ENCODE measurements at places on chromosomes 12 and 14.
A peak's percentile ranks its signal among the peaks of the same experiment; 100 is the strongest.

- no peak for DNase-seq
Measured at GRCh38 chr12:106118-106591, 39.6 kb downstream of the IQSEC3 start.

DNA sequence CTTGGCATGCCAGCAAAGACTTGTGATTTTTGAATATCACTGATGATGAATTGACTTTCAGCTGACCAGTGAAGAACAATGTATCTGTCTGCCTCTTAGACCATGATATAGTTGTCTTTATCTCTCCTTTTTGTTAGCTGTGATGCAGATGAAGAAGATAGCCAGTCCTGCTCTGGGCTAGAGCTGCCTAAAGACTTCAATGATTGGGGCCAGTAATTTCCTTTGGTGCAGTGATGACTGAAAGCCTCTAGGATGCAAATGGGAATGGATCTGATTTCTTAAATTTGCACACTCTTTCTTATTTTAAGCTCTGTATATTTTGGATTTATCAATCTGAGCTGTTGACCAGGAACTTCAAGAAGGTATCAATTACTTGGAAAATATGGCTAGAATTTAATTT lies at the start of gene TAS2R9:
TSS of gene TAS2R9 (minus strand) at position 101 of the 400 bp plus-strand sequence. CDS start at position 8, 93 bp downstream.
- no peak for DNase-seq

DNA sequence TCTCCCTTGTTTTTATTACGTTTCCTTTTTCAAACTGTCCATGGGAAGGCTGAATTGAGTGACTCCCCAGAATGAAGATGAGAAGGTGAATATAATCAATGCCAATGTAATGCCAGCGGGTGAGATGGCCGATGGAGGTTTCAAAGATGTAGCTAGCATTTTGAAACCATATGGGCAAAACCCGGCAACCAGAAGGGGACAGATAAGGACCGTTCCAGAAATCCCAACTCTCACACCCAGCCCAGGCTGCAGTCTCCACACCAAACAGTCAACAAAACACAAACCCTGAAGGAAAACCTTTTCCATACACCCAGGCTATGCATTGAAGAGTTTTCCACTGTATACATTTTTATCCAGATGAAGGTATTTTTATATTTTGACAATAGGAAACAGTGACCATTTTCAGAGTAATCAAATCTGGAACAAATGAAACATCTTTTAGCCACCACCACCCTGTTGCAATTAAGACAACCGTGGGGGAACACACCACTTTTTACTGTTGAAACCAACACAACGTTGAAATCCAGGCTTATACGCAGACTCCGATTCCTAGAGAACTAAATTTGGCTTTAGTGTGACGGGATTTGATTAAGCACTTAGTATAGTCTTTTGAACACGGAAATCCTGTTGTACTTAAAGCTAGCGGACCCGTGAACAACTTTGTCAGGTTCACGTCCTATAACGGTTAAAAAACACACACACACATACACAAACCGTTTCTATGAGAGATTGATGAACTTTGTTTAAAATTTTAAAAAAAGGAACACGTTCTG lies 19.0 kb downstream of the PHETA1 start:
- DNase-seq: no peak

DNA sequence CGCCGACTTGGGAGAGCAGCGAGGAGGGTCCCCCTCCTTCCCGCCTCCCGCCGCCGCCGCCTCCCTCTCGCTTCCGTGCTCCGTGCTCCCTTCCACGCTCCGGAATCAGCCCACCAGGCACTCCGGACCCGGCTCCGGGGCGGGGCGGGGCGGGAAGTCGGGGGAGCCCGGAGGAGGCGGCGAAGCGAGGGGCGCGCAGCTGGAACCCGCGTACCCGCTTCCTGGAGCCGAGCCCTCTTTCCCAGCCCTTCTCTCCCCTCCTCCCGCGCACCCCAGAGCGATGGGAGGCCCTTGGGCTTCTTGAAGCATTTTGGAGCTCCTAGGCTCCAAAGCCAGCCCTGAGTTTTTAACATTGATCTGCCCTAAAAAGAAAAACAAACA lies at the start of gene SYNDIG1L:
TSS of gene SYNDIG1L (minus strand) at position 9 of the 381 bp plus-strand sequence. CDS start 16,466 bp downstream, outside the sequence.
- no peak for DNase-seq

GRCh38 chr12:125132698-125133400 lies 67.6 kb downstream of the AACS start:
- no peak for DNase-seq

GRCh38 chr12:114012744-114013431 lies 46.8 kb upstream of the RBM19 start:
- DNase-seq: no peak

GRCh38 chr12:93111773-93112172 lies 182.7 kb upstream of the EEA1 start:
- no peak for DNase-seq

DNA sequence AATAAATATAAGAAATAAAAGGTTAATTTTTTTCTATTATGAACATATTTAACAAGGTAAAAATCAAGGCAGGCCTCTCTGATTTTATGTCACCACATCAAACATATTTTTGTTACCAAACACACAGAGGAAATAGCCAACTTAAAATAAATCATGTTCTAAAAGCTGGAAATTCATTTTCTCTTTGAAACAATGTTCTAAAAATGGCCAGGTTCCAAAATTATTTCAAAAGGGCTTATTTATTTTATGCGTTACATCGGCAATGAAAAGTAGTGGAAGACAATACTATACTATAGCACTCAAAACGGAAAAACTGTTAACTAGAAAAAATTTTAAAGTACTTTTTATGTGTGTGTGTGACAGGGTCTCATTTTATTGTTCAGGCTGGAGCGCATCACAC lies 24.0 kb upstream of the RASSF8 start:
- no peak for DNase-seq

DNA sequence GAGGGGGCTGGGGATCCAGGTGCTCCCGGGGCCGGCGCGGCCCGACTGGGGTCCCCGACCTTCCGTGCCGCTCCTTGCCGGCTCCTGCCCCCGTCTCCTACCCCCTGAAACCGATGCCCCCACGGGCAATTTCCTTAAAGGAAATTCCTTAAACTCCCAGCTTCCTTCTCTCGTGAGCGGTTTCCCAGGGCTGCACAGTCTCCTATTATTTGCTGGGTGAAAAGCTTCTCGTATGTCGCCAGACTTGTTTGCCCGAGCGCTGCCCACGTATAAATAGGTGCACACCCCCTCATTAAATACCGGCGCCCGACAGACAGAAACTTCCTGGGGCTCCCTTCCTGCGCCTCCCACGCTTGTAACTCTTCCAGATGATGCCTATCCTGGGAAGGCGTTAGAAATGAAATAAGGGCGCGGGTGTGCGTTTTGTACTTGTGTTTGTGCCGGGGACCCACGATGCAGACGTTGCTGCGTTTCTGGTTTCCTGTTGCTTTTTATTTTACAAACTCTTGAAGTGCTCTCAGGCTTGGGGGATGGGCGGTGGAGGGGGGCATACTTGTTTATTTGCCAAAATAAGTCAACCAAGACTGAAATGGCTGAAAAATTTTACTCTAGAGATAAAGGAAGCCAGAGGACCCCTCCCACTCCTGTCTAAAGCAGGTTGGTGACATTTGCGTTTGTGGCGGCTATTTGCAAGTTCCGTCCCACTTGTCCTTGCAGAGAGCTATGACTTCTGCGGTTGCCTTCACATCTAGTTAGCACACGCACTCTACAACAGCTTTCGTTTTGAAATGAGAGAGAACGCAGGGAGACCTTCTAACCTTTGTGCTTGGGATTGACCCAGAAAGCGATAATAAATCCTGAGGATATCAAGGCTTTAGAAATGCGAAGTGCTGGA lies 1.0 kb downstream of the HIP1R start:
- DNase-seq: peak; percentile 28

- no peak for DNase-seq
Measured at GRCh38 chr12:121190523-121191031, 19.4 kb upstream of the P2RX4 start.

DNA sequence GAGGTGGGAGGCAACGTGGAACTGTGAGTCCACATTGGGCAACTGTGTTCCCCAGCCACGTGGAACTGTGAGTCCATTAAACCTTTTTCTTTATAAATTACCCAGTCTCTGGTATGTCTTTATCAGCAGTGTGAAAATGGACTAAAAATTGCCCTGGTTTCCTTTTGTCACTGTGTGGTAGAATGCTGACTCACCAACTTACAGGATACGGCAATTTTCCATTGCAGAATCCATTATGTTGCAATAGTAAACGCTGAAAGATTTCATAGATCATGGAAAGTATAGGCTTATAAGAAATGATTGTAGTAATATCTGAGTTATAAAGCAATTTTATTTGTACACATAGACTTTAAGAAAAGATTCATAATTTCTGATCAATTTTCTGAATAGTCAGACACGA lies 93.0 kb downstream of the GTF2A1 start:
- no peak for DNase-seq

DNA sequence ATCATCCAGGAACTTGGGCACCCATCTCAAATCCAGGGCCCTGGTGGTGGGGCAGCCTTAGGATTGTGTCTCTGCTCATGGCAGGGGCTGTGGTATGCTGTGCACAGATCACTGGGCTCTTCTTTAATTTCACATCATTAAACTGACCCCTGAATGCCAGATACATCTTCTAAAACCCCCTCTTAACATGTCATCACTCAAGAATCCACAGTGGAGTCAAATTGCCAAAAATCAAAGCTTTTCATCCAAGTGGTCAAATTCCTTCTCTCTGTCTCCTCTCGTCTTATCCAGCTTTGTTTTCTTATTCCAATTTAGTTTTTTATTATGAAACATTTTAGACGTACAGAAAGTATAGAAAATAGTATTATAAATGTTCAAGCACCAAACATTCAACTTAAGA lies 97.5 kb downstream of the ADCK1 start:
- no peak for DNase-seq

GRCh38 chr14:68359837-68360552 lies 432.9 kb downstream of the ZFP36L1 start:
- DNase-seq: no peak

DNA sequence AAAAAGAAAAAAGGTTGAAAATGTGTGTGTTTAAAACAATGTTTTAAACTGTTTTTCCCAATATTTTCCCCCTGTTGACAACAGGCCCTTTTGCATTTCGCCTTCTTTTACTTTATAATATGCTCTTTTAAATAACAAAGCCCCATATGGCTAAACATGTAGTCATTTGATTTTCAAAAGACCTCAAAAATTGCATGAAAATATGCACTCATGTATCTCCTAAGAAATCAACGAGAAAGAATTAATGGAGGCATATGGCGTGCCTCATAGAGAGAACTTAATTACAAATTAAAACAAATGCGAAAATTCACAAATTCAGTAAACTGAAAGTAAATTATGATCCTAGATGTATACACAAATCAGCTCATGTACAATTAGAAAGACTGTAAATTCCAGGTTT lies 202.6 kb upstream of the FOXN3 start:
- no peak for DNase-seq

DNA sequence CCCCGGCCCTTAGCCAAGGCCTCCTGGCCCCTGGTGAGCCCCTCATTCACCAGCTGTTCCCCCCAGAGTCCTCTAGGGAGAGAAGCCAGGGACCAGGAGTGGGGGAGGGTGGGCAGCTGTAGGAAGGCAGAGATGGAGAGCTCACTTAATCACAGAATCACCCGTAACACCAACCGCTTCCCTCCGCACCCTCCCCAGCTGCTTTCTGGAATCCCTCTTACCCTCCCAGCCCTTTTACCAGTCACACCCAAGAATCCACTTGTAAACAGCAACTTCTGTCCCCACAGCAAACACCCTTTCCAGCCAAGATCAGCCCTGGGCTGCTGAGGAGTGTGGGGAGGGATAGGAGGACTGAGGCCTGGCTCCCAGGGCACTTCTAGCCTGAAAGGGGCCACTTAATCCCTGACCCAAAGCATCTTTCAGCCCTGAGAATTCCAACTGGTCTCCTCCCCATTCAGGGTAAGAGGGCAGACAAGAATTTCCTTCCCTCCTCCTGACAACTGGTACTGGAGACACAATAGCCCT lies 18.8 kb downstream of the NCKAP5L start:
- no peak for DNase-seq

DNA sequence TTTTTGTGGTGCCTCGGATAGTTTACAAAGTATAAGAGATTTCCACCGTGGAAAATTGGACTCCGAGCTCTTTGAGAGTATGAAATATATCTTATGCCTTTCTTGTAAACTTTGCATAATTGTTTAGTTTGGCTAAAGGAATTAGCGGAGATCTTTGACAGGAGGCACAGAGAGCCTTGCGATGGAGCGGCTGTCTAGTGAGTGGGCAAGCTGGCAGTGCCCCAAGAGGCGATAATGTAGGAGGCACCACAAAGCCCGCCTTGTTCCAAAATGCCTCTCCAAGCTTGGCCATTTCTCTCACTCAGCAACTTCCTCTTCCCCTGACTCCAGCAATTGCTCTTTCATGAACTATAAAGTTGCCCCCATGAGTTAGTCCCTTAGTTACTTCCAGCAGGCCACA lies 270.1 kb upstream of the PRICKLE1 start:
- no peak for DNase-seq

- DNase-seq: no peak
Measured at GRCh38 chr12:30002677-30003076, 218.9 kb upstream of the TMTC1 start.

GRCh38 chr12:55057481-55057880 lies 37.7 kb downstream of the NEUROD4 start:
- DNase-seq: no peak

All from stimulated activated CD8-positive, alpha-beta memory T cell treated with anti-CD3 and anti-CD28 coated beads, Interleukin-15, amount 100 ng/mL, for 48 hours (primary cell).